ENCODE measurements at places on chromosomes 7 and 10. TPM values are rescaled to one million over a fixed set of nuclear protein-coding genes. Genes with fewer than 3 reads are reported as not detected.

DNA sequence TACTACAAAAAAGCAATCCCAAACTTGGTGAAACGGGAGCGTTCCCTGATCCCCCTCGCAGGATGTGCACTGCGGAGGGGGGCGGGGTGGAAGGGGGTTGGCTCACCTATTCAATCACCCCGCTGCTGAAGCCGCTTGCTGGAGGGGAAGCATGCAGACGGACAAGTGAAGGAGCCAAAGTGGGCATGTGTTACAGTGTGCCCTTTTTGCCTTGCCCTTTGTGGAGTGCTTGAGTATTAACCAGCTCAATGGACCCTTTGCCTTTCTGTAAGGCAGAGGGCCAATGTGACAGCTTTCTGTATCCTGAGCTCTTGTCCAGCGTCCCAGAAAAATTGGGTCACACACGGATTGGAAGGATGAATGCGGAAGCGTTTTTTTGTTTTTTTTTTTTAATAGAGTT lies 348.9 kb upstream of the NPSR1 start:
- DNase-seq = peak; percentile 80

Gene BAZ1B
- total RNA-seq = 43.6 TPM

DNA sequence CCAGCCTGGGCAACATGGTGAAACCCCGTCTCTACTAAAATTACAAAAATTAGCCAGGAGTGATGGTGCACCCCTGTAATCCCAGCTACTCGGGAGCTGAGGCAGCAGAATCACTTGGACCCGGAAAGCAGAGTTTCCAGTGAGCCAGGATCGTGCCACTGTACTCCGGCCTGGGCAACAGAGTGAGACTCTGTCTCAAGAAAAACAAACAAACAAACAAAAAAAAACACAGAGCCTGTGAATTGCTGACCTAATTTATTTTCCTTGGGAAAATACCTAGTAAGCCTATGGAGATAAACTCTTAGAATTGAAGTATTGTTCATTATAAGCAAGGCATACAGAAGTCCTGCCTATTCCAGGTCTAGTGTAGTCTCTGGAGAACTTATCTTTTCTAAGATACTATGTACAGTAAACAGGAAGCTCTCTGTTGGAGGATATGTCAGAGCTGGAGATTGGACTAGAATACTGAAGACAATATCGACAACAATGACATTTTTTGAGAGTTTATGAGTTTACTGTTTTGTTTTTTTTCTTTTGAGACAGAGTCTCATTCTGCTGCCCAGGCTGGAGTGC lies 14.9 kb downstream of the GTF2I start:
- no peak for DNase-seq

GRCh38 chr7:18700147-18700546 lies 204.6 kb downstream of the HDAC9 start:
- no peak for DNase-seq

- DNase-seq = no peak
Measured at GRCh38 chr10:73251683-73252444, 580 bp downstream of the MRPS16 start.

DNA sequence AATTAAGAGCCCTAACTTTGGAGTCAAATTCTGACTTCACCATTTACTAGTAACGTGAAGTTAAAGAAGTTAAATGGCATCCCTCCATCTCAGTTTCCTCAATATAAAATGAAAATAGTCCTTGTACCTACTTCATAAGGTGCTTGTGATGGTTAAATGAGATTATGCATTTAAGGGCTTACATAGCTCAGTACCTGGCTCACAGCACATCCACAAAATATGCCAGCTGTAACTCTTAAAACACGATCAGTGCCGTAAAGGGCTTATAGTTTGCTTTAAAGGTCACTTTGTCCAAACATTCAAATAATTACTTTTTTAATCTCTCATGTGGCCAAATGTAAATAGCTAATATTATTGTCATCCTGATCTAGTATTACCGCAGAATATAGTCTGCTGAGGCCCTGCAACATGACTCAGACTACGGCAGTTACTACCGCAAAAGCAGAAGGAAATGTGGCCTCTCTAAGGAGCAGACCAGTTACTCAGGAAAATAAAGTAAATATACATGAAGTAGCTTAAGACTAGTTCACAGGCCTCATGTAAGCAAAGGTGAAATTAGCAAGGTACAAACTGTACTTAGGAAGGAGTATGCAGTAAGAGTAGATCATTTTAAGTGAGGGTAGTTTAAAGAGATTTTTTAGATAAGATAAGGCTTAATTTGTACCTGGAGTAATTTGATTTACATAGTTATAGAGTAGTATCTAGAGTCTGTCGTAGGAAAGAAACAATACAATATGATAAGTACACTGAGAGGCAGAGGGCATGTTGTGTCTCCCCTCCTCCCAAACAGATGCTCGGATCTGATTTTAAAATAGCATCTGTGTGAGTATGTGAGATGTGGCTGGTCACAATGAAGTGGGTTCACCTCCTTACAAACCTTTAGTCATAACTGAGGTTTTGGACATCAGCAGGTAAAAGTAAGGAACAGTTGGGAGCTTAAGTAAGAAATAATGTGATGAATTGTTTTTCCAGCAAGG lies 13.1 kb downstream of the CASP2 start:
- DNase-seq = no peak

Gene HABP2
- total RNA-seq = not detected

Gene PPP1R3A
- 0.09 TPM for total RNA-seq

Gene CALN1
- total RNA-seq = 14.9 TPM

GRCh38 chr7:69395061-69395714 lies 203.1 kb upstream of the AUTS2 start:
- no peak for DNase-seq

Gene PRSS2
- not detected for total RNA-seq

- no peak for DNase-seq
Measured at GRCh38 chr10:47252093-47252780, 47.8 kb upstream of the GDF10 start.

Gene ZNF425
- total RNA-seq = 3.5 TPM

DNA sequence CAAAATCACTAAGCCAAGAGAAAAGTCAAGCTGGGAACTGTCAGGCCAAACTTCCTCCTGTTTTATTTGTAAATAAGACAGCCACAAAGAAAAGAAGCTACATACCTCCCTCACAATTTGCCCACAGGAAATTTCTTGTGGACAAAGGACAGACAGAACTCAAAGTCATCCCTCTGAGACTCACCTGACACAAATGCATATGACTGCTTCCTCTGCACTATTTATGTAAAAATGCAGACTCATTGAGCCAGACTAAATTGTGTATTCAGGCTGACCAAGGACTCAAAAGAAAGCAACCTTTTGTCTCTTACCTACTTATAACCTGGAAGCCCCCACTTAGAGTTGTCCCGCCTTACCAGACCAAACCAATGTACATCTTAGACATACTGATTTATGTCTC lies 11.8 kb downstream of the TOMM7 start:
- no peak for DNase-seq

Gene TRIP6
- 7.6 TPM for total RNA-seq

GRCh38 chr7:83732305-83732704 lies 83.4 kb upstream of the SEMA3E start:
- no peak for DNase-seq

GRCh38 chr7:74525881-74526280 lies 72.2 kb downstream of the GTF2IRD1 start:
- DNase-seq = no peak

Gene ZNF248
- total RNA-seq = 51.9 TPM

DNA sequence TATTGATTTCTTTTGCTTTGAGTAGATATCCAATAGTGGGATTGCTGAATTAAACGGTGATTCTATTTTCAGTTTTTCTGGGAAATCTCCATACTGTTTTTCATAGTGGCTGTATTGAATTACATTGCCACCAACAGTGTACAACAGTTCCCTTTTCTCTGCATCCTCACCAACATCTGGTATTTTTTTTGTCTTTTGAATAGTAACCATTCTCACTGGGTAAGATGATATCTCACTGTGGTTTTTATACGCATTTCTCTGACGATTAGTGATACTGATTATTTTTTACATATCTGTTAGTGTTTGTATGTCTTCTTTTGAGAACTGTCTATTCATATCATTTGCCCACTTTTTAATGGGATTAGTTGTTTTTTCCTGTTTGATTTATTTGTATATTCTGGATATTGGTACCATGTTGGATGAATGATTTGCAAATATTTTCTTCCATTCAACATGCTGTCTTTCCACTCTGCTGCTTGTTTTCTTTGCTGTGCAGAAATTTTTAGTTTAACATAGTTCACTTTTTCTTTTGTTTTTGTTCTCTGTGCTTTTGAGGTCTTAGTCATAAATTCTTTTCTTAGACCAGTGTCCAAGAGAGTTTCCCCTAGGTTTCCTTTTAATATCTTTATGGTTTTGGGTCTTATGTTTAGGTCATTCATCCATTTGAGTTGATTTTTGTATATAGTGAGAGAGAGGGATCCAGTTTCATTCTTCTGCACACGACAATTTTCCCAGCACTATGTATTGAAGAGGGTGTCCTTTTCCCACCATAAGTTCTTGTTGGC lies 584.7 kb downstream of the PHTF2 start:
- no peak for DNase-seq

DNA sequence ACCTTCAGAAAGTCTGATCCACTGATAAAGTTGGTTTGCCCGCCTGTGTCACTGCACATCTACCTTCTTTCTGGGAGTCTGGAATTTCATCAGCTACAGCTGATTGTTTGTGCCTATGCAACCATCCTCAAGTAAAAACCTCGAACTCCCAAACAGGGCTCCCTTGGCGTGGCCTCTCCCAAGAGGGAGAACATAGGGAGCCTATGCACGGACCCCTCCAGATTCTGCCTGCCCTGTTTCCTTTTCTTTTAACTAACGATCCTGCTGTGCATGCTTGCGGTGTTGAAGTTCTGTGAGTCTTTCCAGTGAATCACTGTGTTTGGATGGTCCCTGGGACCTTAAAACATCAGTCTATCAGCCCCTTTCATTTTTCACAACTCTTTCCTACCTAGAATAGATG lies 226.9 kb upstream of the SEMA3D start:
- no peak for DNase-seq

GRCh38 chr7:151086802-151087244 lies 548 bp downstream of the AGAP3 start:
- DNase-seq = no peak

DNA sequence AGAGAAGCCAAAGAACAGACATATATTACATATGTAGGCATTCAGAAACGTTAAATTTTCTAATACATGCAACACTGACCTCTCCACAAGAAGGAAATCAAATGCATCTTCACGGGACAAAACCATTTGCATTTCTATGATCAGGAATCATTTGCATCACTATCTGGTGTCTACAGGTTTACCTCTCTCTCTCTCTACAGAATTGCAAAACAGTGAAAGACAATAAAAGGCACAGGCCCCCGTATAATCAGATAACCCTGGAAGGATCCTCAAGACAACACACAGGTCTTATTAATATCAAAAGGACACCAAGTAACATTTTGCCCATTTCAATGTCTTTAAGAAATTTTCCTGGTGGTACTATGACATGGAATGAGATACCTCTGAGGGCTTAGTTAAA lies 306.3 kb downstream of the GPAM start:
- DNase-seq = no peak

DNA sequence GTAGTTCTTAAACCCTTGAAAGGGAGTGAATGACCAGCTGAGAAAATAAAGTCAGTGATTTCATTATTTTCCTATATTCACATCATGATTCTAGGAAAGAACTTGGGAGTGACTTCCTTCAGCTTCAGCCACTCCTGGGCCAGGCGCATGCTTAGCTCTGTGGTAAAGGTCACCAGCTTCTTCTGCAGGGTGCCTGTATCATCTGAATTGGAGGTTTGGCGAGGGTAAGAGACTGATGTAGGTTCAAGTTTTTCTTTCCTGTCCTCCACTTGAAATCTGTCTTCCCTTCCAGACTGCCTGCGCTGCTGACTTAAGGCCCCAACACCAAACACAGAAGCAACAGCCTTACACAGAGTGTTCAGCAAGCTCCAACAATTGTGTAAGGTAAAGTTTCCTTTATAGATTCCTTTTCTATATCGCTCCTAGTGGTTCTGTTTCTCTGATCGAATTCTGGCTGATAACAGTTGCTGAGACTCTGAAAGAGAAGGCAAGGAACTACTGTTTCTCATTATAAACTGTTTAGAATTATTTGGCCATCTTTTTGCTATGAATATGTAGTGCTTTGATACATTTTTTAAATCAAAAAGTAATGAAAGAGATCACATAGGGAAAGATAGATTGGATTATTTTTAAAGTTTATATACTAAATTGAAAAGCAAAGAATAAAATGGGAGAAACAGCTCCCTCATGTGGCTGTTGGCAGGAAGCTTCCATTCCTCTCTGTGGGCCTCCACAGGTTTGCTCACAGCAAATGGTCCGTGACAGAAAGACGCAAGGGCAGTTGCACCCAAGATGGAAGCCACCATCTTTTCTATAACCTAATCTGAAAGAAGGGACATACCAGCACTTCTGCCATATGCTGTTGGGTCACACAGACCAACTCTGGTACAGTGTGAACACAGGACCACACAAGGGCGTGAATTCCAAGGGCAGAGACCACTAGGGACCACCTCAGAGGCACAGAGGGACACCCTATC lies 14.0 kb downstream of the GATAD1 start:
- DNase-seq = no peak

Gene PPP1R17
- 4.4 TPM for total RNA-seq

DNA sequence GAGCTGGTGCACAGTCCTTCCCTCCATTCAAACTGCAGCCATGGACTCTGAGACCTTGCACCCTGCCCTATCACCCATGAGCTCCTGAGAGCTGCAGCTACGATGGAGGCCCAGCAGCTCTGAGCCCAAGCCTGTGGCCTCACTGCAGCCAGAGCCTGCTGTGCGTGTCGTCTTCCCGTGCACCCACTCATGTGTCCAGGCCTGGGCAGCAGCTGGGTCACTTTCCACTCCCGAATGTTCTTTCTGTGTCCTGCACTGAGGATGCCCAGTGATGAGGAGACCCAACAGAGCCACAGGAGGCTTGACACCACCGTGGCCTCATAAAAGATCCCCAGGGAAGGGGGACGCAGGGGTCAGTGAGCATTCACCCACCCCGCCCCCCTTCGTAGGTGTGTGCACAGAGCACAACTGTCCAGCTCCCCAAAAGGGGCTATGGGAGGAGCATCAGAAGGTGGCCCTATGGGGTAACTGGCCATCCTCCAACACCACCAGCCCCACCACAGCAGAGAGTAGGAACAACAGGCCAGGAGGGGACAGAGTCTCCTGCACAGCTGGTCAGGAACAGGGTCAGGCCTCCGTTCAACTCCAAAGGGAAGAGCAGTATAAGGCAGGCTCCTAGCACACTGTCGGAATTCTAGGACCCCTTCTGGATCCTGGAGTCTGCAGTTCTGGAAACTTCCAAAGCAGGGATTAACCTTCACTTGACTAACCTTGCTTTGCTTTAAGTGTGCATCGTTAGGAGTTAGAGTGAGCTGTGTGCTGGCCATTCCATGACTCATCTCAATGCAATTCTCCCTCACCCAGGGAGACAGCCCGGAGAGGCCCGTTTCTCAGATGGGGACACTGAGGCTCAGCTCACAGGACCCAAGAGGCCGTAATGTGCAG lies 52.6 kb downstream of the RASGEF1A start:
- DNase-seq = no peak
